GM04503 (cell line): ENCODE measurements at places on chromosomes 5 and 9.

DNA sequence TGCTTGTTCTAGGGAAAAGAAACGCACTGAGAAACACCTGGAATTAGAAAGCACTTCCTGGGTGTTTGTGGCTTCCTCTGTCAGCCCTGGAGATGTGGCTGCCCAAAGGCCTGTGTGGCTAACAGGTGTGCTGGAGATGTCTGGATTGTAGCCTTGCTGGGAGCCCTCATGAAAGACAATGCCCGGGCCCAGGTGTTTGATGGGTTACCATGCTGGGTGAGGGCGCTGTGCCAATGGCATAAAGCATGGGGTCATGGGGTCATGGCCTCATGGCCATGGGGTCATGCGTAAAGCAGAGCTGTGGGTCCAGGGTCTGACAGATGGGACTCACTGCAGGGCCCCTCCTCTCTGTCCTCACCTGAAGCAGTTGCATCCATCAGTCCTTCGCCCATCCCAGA is 21.6 kb downstream of the ANKRD33B start:
- DNase-seq = no peak

DNA sequence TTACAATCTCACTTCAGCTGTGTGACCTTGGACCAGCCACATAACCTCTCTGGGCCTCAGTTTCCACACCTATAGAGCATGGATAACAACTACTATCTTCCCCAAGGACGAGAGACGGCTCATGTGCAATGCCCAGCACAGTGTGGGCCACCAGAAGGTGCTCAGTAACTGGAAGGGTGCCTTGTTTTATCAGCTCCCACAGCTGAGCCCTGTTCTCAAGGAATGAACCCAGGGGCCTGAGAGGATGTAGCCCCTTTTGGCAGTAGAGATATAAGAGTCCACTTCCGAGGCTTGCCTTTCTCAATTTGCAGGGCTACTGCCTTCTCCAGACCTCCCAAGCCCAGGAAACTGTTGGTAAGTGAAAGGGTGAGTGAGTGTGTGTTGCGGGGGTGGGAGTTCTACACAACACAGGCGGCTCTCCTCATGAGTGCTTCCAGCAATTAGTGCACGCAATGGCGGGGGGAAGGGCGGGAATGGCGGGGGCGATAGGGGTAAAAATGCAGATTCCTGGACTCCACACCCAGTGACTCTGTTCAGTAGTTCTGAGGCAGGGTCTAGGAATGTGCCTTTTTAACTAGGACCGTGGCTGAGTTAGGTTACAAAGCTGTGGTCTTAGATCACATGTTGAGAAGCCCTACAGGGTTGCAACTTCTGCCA is 185.1 kb downstream of the FSTL4 start:
- DNase-seq = no peak

DNA sequence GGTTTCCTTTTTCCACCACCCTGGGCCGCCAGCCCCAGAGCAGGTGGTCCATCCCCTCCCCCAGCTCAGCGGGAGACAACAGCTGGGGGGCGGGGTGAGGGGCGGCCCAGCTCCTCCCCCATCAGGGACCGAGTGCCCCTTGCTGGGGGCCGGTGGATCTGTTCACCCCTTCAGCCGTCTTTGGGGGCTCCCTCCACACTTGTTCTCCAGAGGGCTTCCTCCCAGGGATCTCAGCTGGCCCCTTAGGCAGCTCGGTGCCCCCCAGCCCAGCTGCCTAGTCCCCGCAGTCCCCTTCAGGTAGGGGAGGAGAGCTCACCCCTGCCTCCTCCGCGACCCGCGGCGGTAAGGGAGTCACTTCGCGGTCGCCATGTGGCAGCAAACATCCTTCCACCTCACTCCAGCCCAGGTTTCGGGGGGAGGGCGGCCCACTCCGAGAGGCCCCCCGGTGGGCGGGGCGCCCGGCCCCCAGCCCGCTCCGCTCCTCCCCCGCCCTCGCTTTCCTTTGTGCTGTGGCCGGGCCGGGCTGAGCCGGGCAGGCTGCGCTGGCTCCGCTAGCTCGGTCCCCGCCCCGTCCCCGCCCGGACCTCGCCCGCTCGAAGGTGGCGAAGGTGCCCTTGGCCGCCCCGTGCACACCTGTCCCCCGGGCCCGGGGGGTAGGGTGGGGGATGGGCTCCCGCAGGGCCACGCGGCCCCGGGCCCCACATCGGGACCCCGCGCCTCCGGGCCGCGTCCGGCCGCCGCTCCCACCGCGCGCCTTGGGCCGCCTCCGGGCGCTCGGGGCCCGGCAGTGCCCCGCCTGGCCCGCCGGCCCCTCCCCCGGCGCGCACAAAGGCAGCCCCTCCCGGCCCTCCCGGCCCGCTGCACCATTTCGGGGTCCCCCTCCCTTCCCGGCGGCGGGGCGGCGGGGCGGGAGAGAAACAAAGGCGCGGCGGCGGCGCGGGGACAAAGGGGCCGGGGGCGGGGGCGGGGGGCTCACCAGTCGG is 683 bp downstream of the DBN1 start:
- DNase-seq = no peak

- no peak for DNase-seq
Measured at GRCh38 chr5:74169701-74170100, 470.8 kb downstream of the ENC1 start.

GRCh38 chr9:121895818-121896544 is 197.1 kb downstream of the TTLL11 start:
- no peak for DNase-seq

DNA sequence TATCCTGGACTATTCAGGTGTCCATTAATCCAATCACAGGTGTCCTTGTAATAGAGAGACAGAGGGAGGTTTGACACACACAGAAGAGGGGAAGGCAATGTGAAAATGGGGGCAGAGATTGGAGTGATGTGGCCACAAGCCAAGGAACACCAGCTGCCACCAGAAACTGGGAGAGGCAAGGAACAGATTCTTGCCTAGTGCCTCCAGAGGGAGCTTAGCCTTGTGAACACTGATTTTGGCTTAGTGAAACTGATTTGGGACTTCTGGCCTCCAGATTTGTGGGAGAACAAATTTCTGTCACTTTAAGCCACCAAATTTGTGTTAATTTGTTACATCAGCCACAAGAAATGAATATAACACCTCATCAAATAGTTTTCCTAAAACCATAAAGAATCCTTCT is 416.2 kb downstream of the ENC1 start:
- no peak for DNase-seq

- DNase-seq = peak; percentile 43
Measured at GRCh38 chr5:75037106-75037505, 15.3 kb downstream of the GCNT4 start.

DNA sequence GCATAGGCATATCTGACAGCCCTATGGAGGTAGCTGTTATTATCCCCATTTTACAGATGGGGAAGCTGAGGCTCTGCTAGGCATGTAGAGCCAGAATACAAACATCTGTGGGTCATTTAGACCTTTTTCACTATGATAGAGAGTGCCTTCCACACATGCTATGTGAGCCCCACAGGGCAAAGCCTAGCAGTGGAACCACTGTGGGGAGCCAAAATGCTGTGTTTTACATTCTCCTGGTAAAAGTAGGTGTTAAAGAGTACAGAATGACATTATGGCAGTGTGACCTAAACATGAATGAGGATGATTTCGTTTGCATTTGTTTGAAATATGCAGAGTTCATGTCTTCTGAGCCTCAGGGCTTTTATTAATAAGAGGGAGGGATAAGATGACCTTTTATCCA is 265.2 kb downstream of the MAST4 start:
- no peak for DNase-seq

- DNase-seq = no peak
Measured at GRCh38 chr9:97848480-97849237, 4.4 kb upstream of the FOXE1 start.

DNA sequence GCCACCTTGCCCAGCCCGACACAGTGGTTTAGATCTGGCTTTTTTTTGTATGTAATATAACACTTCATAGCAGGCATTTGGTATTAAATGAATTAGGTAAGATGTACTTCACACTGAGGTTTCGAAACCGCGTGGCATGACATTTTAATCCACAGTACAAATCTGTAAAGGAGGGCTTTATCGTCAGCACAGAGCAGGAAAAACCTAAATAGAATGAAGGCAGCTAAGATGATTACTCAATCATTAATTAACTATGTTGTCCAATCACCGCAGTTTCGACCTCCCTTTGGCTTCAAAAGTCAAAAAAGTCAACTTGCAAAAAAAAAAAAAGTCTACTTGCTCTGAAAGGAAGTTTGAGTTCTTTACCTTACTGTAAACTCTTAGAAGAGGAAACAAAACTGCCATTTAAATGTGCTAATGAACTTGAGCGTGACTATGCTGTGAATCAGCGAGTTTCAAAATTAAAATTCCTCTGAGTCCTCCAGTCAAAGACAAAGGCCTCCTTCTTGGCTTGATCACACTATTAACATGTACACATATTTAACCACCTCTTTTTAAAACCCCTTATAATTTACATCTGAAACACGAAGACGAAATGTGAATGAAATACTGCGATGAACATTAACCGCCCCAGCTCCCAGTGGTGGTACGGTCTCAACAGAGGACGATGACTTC is 698 bp upstream of the SEC24A start:
- DNase-seq = no peak

GRCh38 chr5:3110371-3110770 is 358.9 kb upstream of the IRX2 start:
- DNase-seq = no peak

DNA sequence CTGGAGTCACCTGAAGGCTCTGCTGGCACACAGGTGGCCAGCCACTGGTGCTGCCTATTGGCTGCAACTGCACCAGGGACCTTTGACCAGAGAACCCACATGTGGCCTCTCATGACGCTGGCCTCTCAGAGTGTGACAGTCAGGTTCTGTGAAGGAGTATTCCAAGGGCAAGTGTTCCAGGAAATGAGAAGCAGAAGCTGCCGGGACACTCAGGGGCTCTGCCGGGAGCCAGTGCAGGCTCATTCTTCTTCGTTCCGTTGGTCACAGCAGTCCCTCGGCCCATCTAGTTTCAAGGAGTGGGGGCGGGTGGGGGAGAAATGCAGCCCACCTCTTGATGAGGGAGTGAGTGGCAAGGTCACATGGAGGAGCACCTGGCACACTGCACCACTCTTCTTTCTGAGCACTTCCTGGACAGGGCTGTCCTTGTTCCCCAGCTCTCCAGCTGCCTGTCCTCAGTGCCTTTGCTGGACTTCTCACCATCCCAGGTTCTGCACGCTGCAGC is 237.5 kb downstream of the GADD45G start:
- no peak for DNase-seq
